Amniotic stem cell (primary cell): ENCODE measurements at places on chromosomes 6 and 20.

DNA sequence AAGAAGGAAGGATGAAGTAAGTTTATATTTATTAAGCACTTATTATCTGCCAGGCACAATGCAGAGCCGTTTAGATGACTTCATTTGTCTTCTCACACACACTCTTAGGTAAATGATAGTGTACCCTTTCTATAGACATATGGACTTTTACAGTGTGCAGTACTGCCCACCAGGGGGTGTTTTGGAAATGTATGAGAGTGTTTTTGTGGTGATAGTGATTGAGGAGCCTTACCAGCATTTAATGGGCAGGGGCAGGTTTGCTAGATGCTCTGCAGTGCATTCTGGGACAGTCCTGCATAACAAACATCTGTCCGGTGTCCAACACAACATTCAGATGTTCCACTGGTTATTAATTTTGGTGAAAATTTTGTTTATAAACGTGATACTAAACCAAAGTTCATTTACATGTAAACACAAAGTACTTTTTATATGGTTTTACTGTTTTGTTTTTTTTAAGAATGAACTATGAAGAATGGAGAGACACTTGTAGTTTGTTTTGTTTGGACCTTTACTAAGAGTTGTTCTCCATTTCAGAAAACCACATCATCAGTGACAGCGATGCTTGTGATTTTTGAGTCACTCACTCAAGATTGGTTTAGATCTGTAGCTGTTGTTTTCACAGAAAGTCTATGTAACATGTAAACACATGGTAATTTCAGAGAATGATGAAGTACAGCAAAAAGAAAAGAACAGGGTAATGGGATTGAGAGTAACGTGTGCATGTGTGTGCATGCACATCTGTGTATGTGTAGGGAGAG is 19.9 kb downstream of the KCNS1 start:
- DNase-seq = no peak

- DNase-seq = no peak
Measured at GRCh38 chr6:145587334-145587733, 148.0 kb downstream of the EPM2A start.

- DNase-seq = no peak
Measured at GRCh38 chr20:40294747-40295146, 394.3 kb downstream of the MAFB start.

DNA sequence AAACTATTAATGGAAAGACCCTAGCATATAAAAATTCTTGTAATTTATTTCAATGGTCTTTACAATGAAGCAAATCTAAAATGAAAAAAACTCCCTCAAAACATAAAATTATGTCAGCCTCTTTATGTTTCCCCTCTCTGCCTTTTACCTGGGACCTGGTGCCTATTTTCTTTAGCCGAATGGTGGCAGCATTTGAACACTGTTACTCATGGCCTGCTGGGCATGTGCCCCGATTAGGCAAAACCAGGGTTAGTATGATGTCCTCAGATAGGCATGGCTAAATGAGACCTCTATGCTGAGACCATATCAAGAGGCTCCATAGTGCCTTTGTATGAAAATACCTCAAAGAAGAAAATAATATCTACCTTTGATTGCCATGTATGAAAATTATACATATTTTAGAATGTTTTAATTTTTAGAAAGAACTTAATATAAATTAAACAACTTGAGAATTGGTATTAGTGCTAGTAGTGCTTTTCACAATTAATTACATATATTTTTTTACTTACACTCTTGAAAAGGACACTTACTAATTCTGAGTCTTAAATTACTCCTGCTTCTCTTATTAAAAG is 22.5 kb upstream of the C6orf58 start:
- DNase-seq = no peak

DNA sequence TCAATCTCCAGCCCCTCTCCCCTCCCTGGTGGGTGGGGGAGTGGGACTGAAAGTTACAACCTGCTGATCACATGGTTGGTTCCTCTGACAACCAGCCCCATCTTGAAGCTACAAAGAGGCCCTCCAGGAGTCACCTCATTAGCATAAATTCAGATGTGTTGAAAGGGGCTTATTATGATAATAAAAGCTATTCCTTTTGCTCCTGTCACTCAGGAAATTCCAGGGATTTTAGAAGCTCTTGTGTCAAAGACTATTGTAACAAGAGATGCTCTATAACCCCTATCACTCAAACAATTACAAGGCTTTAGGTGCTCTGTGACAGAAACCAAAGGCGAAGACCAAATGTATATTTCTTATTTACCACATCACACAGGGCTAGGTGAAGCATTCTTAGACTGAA is 30.1 kb upstream of the MBOAT1 start:
- DNase-seq = no peak

DNA sequence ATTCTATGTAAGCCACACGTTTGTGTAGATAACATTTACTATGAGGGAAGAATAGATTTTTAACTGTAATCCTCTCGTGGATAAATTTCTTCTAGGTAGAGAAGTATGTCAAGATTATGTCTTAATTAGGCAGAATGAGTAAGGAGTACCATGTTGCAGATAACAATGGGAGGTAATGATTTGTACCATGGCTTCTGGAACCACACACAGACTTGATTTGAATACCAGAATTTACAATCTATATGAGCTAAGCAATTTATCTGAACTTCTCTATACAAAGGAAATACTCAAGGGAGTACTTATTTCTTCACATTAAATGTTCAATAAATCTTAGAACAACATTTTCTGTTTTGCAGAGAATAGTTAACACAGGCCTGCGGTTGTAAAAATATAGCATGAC is 51.5 kb downstream of the RPS12 start:
- DNase-seq = no peak

DNA sequence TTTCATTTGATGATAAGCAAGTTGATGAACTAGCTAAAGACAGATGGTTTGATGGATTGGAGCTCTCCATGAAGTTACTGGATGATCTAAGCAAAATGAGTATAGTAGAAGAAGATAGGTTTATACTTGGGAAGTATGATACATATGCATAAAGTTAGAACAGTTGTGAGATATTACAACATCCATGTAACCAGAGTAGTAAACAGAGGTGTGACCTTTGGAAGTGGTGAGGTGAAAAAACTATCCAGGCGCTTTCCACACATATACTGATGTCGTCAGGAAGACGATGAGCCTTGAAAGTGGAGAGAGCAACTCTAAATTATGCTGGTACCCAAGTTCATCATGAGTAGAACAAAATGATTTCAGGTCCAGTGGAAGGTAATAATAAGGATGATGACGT is 271.0 kb downstream of the PTPRK start:
- DNase-seq = no peak

- no peak for DNase-seq
Measured at GRCh38 chr20:1526310-1526709, 31.2 kb downstream of the SIRPD start.

DNA sequence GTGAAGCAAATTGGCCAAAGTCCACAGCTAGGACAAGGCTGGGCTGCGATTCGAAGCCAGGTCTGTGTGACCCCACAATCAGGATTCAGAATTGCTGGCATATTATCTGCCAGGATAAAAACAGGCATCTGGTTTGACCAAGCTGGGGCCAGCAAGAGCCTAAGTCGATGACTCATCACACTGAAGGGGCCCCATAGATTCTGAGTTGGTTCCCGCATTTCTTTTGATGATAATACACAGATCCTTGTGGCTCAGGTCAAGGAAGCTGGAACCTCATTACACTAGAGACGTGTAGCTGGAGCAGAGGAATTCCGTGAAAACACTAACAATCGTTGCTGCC is 6.5 kb downstream of the KCNB1 start:
- DNase-seq = no peak

GRCh38 chr20:53708129-53708968 is 114.7 kb upstream of the ZNF217 start:
- no peak for DNase-seq

DNA sequence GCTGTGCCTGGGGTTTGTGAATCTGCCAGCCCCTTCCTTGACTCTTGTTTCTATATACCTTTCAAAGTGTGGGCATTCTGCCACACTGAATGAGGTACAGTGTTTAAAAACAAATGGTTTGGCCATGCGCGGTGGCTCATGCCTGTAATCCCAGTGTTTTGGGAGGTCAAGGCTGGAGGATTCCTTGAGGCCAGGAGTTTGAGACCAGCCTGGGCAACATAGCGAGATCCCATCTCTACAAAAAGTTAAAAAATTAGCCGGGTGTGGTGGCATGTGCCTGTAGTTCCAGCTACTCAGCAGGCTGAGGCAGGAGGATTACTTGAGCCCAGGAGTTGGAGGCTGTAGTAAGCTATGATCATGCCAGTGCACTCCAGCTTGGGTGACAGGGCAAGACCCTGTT is 5.8 kb downstream of the FAM83D start:
- no peak for DNase-seq

DNA sequence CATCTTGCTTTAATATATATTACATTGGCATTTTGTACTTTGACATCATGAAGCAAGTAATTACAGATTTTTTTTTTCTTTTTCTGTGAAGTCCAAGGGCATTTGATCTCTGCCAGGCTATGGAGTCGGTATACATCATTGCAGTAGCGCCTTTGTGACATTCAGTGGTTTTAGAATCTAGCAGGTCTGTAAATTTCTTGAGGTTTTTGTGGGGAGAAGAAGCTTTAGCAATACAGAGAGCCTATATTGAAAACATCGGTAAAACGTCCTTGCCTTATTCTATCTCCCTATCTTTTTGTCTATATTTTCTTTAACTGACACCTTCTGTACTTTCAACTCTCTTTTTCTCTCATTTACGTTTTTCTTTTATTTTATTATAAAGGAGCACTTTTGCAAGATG is 47.2 kb downstream of the DUSP22 start:
- DNase-seq = no peak

DNA sequence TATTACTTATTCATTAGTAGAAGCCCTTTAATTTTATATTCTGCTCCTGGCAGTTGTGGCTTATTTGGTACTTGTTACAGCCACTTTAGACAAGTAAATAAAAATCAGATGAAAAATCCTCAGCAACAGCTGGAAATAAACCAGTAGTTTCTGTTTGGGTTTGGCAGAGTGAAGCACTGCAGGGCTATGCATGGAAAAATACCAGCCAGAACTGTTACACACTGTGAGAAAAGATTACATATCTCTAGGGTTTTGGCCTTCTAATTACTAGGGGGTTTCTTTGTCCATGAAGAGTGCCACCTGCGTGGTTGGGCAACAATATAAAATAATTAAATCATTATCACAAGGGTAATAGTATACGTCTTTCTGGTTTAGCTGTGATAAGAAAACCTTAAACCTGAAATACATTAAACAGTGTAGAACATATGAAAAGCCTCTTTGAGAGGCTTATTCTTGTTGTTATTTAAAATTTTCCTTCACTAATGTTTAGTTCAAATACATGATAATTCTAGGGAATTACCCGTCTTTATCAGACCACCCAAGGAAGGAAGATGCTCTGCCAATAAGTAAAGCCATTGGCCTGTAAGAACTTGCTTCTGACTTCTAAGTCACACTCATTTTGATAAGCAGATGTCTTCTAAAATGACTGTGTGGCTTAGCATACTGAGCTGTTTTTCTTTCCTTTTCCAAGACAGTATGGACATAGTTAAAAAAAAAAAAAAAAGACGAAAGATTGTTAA is 320.0 kb upstream of the FLRT3 start:
- no peak for DNase-seq

DNA sequence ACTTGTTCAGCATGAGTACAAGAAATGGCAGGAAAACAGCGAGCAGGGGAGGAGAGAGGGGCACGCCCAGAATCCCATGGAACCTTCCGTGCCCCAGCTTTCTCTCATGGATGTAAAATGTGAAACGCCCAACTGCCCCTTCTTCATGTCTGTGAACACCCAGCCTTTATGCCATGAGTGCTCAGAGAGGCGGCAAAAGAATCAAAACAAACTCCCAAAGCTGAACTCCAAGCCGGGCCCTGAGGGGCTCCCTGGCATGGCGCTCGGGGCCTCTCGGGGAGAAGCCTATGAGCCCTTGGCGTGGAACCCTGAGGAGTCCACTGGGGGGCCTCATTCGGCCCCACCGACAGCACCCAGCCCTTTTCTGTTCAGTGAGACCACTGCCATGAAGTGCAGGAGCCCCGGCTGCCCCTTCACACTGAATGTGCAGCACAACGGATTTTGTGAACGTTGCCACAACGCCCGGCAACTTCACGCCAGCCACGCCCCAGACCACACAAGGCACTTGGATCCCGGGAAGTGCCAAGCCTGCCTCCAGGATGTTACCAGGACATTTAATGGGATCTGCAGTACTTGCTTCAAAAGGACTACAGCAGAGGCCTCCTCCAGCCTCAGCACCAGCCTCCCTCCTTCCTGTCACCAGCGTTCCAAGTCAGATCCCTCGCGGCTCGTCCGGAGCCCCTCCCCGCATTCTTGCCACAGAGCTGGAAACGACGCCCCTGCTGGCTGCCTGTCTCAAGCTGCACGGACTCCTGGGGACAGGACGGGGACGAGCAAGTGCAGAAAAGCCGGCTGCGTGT is 11.6 kb downstream of the TNFAIP3 start:
- no peak for DNase-seq

GRCh38 chr20:23519556-23519955 is 28.6 kb downstream of the CST8 start:
- no peak for DNase-seq

DNA sequence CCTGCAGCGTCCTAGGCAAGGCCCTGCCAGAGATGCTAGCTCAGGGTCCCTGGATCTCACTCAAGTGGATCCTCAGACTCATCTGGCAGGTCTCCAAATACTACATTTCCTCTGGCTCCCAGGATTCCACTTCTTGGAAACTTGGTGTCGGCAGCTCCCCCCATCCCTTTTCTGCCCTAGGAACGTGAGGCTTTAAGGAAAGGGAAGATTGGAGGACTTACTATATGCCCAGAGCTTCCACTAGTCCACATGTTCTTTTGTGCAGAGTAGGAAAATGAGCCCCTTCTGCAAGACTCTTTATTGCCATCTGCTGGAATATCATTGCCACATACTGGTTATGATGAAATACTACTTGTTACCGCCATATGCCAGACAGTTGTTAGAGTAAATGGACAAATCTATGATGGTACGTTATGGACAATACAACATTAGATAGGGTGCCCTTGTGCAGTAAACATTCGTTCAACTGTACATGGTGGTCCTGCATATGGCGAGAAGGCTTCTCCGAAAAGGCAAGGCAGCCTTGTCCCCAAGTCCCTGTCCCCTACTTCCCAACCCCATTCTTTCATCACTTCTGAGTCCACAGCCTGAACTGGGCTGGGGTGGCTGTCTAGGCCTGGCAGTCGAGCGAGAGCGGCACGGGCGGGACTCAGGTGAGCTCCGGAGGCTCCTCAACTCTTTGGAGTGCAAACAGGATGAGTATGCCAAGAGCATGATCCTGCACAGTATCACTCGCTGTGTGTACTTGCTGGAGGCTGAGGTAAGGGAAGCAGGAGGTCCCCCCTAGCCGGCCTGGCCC is 780 bp downstream of the ARMC12 start:
- DNase-seq = peak; percentile 52

- DNase-seq = no peak
Measured at GRCh38 chr6:156660389-156660788, 116.8 kb upstream of the ARID1B start.

GRCh38 chr6:117441824-117442264 is 16.1 kb upstream of the ROS1 start:
- no peak for DNase-seq

DNA sequence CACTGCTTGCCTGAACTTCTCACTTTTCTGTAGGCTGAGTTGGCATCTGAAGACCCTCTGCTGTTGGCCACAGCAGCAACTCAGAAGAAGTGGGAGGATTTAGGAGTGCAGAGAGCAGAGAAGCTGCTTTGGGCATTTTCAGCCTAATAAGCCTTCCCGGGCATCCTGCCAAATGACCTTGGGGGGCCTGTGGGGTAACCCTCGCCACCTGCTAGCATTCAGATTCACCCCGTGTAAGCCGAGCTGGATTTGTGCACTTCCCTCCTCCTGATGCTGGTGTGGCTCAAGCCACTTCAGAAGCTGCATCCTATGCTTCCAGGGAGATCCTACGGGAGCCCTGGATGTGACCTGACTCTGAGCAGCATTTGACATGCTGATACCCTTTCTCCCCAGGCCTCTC is 114.8 kb downstream of the LRFN2 start:
- DNase-seq = no peak
